Activated effector memory CD4-positive, alpha-beta T cell treated with anti-CD3 and anti-CD28 coated beads, Interleukin-2, amount 50 U/mL, for 16 hours (primary cell): ENCODE measurements at places on chromosomes 12 and 14.
A peak's percentile ranks its signal among the peaks of the same experiment; 100 is the strongest.

GRCh38 chr12:118103201-118103600 lies 610 bp downstream of the VSIG10 start:
- DNase-seq, result peak; percentile 63

DNA sequence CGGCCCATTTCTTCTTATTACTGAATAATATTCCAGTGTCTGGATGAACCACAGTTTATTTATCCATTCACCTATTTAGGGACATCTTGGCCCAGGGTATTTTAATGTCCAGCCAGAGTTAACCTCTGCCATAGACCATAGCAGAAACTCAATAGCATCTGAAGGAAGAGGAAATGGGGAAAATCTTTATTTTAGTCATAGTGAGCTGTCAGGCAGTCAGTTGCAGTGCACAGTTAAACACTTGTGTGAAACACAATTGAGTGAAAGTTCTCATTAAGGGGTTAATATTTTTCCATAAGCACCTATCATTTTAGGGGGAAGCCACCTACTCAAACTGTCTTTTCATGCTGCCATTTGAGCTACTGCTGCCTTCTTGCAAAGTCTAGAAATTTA lies 197.3 kb upstream of the PPFIA2 start:
- DNase-seq, result no peak

DNA sequence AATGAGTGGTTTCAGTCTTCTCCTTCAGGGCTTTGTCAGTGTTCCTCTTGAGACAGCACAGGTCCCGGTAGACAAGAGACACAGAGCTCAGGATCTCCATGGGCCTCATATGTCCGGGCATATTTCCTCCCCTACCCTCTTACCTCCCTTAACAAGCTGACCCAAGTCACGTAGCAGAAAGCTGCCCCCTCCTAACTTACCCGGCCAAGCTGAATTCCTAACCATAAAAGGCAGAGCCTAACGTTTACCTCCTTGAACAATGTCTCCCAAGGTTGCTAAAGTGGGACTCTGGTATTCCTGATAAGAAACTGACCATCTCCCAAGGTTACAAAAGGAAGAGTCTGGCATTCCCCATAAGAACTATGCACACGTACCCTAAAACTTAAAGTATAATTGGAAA lies 182.2 kb upstream of the USP15 start:
- no peak for DNase-seq

GRCh38 chr12:104741497-104742367 lies 216.4 kb downstream of the SLC41A2 start:
- DNase-seq, result no peak

DNA sequence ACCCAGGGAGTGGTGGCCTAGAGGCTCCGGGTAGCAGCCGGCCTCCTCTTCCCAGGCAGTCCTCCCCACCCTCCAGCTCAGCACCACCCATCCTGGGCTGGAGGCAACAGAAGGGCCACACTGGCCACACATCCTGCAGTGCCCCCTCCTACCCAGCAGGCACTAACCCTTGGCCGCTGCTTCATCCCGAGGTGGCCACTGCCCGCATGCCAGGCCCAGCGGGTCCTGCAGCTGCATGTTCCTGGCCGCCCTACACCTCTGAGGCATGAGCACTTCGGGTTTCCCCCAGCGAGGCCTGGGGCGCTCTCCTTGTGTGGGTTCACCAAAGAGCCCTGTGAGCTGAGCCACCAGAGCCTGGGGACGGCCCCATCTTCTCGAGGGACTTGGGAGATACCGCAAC lies 61.4 kb downstream of the CCNK start:
- no peak for DNase-seq

- DNase-seq, result no peak
These were observed 12.4 kb downstream of the TTLL5 start for GRCh38 chr14:75673345-75674035.

GRCh38 chr14:81449114-81449513 lies 49.0 kb upstream of the STON2 start:
- no peak for DNase-seq

- DNase-seq, result peak; percentile 88
These were observed 127.9 kb upstream of the TMEM132D start for GRCh38 chr12:130031571-130032189.

DNA sequence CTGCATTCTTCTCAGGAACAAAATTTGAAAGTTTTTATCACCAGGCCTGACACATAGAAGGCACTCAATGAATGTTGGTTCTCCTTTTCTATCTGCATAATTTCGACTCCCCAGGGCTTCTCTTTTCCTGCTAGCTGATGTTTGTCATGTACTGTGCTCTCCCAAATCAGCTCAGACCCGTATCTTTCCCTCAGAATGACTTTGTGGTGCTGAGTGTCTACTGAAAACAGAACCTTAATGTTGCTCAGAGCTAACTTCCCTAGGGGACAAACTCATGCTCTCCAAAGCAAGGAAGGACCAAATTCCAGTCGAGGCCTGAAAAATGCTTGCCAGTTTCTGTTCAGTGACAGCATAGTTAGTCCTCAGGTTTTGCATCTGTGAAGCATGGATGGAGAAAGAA lies 1.9 kb downstream of the ARHGDIB start:
- DNase-seq, result no peak

DNA sequence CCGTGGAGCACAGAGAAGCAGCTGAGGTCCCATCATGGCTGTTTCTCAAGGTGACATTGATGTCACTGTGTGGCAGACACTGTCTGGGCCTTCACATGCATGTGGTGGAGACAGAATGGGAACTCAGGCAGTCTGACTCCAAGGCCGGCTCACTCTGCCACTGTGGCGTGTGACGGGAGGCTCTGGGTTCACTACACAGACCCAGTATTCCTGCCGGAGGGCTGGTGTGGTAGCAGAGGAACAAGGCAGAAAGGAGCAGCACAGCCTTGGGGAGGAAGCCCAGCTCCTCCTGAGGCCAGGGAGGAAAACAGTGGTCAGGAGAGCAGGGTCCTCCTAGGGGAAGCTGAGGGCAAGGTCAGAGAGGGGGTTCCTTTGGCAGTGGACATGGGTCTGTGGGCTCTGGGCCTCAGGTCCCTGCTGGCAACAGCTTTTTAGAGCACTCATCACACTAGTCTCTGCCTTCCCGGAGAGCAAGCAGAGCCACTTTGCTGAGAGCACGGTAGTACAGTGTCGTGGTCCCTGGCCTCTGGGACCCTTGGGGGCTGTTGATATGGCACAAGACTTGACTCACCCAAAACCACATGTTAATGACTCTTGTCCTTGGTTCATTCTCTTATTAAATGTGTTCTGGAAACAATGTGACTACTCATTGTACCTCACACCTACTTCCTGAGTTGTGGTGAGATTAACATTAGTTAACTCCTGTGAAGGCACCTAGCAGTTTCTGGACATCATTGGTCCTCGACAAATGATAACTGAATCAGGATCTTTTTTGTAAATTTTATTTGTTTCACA lies 21.3 kb downstream of the DCAF4 start:
- no peak for DNase-seq

- no peak for DNase-seq
These were observed 100.0 kb upstream of the EEA1 start for GRCh38 chr12:93029091-93029490.

GRCh38 chr14:22982477-22983245 lies at the start of gene AJUBA:
Gene AJUBA (minus strand): TSS chr14:22982551. CDS start chr14:22982266, 285 bp downstream.
- peak; percentile 90 for DNase-seq

- no peak for DNase-seq
These were observed 7.3 kb downstream of the ADAMTS20 start for GRCh38 chr12:43544703-43545102.

- no peak for DNase-seq
These were observed 54.6 kb downstream of the TTC8 start for GRCh38 chr14:88879022-88879421.

DNA sequence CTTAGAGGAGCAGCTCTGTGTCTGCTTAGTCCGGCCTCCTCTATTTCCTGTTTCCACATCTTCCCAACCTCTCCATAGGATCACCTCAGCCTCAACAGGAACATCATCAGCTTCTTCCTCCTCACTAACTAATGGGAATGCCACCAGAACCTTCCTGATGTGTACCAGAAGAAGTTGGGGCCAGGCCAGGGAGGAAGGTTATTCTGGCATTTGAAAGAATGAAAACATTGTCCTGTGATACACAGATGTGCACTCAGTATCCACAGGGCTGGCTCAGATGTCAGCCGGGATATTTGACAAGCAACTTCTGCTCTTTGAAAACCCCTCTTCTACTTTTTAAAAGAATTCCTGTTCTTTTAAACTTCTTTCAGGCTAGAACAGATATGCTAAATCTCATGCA lies 63.6 kb downstream of the TMEM30B start:
- no peak for DNase-seq

DNA sequence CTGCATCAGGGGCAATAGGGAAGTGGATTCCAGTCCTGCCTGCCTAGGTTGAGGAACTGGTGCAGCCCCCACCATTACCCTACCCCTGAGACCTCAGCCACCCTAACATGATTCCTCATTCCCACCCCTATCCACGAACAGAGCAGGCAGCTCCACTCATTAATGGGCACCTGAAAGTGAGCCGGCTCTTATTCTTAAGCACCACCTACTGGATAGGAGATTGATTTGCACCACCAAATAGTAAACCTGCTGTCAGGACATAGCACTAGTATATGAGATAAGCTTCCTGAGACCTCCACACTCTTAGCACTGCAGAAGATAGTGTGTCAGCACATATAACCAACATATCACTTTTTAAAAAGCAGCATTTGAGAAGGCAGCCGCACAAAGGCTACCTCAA lies 573.2 kb downstream of the SOX5 start:
- DNase-seq, result no peak

DNA sequence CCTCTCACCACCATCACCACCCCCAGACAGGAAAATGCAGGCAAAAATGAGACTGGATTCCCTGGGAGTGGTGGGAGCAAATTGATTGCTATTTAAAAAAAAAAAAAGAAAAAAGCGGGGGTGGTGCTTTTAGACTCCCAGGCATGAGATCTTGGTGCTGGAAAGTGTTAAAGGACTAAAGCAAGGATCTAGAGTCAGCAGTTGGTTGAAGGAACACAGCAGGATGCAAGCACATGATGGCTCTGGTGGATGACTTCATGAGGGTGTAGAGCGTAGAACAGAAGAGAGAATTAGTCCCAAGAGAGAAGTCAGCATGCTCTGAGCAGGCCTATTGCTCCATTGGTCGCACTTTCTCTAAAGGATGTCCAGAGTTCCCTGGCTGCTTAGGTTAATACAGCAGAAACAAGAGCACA lies 183.8 kb upstream of the HMGA2 start:
- no peak for DNase-seq

DNA sequence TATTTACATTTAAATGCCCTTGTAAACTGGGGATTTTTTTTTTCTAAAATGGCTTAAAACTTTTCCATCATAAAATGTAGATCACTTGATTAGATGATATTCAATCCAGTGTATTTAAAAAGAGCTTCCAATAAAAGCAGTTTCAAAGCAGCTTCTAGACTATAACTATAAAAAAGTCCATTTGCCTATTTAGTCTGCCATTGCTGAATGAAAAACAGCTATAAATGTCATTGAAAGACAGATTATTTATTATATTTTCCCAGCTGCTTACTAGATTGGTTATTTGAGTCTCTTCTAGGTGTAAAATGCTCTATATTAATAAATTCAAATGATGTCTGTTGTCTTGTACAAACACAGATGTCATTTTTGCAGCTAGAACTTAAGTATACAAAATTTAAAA lies 414.8 kb downstream of the RMST start:
- no peak for DNase-seq

- DNase-seq, result no peak
These were observed 8.9 kb upstream of the AMN1 start for GRCh38 chr12:31737763-31738162.

GRCh38 chr12:51592034-51592705 lies 1.1 kb downstream of the SCN8A start:
- DNase-seq, result no peak

- no peak for DNase-seq
These were observed 477.1 kb upstream of the CCDC196 start for GRCh38 chr14:66009089-66009488.

GRCh38 chr14:58638231-58639197 lies 752 bp downstream of the DACT1 start:
- DNase-seq, result peak; percentile 62

GRCh38 chr12:4911316-4911994 lies 1.8 kb downstream of the KCNA1 start:
- peak; percentile 61 for DNase-seq

DNA sequence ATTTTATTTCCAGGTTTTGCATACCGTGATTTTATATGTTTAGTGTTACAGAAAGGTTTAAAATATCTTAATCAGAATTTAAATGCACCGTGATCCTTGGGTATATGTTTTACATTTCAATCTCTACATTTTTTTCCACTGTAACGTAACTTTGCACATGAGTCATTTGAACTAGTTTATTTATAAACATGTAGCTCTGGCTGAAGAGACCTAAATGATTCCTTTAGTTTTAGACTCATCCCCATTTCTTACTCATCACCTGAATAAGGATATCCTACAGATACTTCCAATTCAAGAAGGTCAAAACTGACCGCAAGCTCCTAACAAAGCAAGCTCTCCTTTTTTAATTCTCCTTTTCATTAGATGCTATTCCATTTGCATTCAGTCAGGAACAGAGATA lies 42.7 kb upstream of the SLC6A15 start:
- DNase-seq, result no peak

DNA sequence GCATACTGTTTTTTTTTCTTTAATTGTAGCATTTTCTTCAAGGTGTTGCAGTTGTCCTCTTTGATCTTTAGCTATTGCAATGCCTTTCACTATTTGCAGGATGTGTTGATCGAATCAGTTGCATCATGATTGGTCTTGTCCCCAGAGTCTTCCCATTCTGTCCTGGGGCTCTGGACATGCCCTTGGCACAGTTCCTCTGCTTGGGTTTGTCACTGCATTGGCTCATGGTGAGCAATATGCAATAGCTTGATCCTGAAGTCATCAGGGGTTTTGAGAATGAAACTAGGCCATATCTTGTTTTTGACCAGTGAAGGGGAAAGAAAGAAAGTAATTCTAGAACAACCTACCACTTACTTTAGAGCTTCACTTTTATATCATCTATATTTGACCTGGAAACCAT lies 281.5 kb downstream of the TMEM117 start:
- no peak for DNase-seq

DNA sequence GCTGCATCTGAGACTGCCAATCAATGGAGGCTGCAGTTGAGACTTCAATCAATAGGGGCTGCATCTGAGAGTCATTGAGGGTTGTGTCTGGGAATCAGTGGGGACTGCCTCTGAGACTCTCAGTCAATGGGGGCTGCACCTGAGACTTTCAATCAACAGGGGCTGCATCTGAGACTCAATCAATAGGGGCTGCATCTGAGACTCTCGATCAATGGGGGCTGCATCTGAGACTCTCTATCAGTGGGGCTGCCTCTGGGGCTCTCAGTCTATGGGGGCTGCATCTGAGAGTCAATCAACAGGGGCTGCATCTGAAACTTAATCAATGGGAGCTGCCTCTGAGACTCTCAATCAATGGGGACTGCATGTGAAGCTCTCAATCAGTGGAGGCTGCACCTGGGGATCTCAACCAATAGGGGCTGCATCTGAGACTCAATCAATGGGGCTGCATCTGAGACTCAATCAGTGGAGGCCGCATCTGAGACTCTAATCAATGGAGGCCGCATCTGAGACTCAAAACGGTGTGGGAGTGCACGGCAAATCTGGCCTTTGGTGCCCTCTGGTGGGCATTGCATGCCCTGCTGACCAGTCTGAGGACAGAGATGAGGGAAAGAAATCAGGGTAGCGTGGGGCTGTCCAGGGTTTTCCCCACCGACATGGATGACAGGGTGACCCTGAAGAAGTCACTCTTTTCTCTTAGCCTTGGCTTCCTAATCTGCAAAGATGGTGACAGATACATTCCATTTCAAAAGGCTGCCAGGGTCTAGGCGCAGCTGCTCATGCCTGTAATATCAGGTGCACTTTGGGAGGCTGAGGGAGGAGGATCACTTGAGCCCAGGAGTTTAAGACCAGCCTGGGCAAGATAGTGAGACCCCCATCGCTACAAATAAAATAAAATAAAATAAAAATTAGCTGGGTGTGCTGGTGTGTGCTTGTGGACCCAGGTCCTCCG lies 41.3 kb upstream of the EIF5 start:
- DNase-seq, result peak; percentile 90

GRCh38 chr12:55719371-55719770 lies 822 bp upstream of the RDH5 start:
- no peak for DNase-seq
